NCI-H1048 (cell line): ENCODE measurements at places on chromosomes 3 and 15.

DNA sequence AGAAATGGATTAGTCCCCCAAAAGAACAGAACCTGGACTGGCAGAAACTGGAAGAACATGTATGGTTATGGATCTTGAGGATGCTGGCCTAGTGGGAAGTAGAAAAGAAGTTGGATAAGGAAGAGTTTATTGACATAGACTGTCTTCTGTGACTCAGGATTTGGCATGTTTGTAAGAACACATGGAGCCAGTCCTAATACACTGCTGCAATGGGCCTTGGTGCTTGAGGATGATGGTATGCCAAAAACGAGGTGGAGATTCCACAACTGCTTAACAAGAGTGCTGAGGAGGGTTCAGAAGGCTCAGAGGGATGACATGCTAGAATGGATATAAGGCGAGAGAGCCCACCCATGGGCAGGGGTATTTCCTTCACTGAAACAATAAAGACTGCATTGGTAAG lies 22.4 kb downstream of the LZTFL1 start:
- DNase-seq, result no peak

- DNase-seq, result no peak
These were observed 268.2 kb downstream of the CACNA2D3 start for GRCh38 chr3:54390582-54390981.

- DNase-seq, result no peak
These were observed 18.3 kb upstream of the FAM240A start for GRCh38 chr3:46593979-46594378.

DNA sequence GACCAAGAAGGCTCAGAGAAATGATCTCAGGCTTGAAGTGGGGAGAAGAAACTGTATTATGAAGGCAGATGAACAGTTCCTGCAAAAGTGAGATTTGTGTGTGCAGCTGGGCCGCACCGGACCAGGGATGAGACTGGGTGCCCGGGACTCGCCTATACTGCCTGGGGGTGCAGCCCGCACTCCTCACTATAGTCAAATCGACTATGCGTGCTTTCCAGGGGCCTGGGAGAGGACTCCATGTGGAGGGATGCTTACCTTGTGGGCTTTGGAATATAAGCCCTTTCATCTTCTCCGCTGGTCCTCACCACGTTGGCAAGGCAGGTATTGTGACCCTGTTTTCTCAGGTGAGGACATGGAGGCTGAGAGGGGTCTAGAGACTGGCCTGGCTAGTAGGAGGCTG lies 32.9 kb upstream of the APOD start:
- no peak for DNase-seq

GRCh38 chr3:47782446-47783308 lies 984 bp upstream of the SMARCC1 start:
- no peak for DNase-seq

- no peak for DNase-seq
These were observed 163.1 kb downstream of the MYRIP start for GRCh38 chr3:39972508-39972907.

GRCh38 chr3:4395448-4395847 lies 71.6 kb downstream of the SUMF1 start:
- DNase-seq, result no peak

DNA sequence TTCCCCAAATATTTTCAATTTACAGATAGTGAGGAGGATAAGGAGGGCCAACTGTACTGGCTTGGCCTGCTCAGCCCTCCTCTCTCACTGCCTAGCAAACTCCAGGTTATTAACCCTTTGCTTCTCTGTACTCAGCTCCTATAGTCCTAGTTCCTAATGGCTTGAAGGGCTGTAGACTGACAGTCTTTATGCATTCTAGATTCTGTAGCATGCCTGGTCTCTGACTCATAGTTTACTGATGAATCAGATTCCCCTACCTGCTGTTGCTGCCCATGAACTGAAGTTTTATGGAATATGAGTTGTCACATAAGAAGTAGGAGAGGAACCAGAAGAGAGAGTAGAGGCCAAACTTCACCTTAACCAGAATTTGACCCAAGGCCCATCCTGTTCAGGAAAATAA lies 27.1 kb upstream of the MAP3K13 start:
- DNase-seq, result no peak

DNA sequence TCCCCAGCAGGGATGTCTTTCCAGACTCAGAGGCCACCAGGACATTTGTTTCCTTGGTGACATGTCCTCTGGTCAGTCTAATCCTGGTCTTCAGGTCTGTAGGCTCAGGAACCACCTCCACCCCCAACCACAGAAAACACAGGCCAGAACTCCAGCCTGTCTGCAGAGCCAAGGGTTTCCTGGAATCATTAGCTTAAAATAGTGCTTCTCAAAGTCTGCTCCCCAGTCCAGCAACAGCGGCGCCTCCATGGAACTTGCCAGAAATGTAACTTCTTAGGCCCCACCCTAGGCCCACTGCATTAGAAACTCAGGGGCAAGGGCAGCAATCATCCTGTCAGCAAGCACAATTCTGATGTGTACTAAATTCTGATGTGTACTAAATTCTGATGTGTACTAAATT lies 20.0 kb downstream of the SLC28A1 start:
- DNase-seq, result no peak

DNA sequence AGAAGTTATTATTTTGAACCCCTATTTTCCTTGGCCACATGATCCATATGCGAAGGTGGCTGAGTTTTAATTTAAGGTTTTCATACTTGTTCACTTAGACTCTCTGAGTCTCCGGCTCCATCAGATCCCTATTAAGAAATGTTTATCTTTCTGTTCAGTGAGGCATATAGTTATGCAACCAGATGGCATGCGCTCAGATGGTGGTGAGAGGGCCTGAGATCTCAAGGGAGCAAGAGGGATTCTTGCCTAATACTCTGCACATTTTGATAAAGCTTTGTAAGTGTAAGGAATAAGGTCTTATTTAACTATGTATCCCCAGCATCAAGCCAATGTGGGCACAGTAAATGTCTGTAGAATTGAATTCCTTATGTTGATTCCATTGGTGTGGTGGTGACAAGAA lies 78.9 kb upstream of the DPH6 start:
- no peak for DNase-seq

DNA sequence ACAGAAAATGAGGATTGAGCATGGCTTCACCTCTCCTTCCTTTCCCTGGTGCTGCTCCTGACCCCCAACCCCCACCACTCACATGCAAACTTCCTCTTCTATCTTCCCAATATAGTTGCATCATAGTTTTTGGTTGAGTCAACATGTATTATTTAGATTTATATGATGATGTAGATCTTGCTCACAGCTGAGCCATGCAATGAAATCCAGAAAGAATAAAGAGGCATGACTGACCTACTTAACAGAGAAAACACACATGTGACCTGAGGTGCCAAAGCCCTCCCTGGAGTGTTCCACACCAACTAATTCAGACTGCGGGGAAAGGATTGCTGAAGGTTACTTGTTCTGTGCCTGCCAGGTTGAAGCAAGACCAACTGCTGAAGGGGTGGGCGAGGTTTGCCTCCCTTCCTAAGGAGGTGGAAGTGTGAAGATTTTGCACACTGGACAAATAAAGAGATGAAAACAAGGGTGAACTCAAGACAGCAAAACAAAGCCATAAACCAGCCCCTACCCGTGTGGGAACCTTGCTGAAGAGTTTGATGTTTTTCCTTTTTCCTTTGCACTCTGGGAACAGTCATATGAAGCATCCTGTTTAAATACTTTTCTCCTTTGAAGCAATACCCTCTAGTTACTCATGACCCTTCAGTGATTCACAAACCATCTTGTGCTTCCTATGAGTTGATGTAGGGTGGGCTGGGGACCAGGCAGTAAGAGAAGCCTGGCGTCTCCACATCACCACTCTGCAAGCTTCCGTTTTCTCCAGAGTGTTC lies 155.2 kb upstream of the UBE2E1 start:
- no peak for DNase-seq

GRCh38 chr3:81743096-81744025 lies 18.1 kb downstream of the GBE1 start:
- no peak for DNase-seq

- no peak for DNase-seq
These were observed 3.2 kb upstream of the CNOT10 start for GRCh38 chr3:32681811-32682210.

DNA sequence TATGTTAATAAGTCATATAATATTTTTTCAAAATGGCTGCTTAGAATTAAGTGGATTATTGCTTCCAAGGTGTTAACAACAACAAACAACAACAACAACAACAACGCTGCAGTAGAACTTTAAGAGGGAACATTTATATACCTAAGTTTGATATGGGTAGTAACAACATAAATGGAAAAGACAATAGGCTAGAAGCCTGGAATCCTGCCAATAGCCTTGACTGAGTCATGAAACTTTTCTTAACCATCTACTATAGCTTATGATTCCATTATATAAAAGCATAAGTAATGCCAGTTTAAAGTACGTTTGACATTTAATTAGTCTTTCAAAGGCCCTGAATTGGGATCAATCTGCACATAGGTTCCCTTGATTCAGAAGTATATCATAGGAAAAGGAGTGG lies 31.2 kb downstream of the SATB1 start:
- no peak for DNase-seq

DNA sequence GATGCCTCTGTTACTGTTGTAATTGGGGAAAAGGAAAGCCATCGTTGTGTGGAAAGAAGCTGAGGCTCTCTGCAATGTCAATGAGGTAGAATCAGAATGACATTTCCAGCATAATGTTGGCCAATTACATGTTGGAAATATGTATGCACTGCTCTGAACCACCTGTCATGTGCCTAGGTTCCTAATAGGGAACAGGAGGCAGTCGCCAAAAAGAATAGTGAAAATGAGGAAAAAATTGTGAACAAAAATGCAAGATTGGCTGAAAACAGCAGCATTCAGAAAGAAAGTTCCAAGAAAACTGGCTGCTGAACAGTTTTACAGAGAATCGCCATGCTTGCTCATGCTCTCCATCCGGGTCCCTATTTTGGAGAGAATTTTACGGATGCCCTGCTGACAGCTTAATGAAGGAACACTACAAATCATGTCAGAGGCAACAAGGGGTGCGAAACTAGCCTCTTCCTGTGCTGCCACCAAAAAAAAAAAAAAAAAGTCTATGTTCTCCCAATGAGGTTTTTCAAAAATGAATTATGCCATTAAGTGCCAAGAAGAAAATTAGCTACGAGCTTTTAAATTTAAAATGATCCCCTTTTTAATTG lies 305.9 kb upstream of the ARRDC4 start:
- DNase-seq, result no peak

GRCh38 chr3:5899014-5899761 lies 711.7 kb downstream of the EDEM1 start:
- DNase-seq, result no peak

DNA sequence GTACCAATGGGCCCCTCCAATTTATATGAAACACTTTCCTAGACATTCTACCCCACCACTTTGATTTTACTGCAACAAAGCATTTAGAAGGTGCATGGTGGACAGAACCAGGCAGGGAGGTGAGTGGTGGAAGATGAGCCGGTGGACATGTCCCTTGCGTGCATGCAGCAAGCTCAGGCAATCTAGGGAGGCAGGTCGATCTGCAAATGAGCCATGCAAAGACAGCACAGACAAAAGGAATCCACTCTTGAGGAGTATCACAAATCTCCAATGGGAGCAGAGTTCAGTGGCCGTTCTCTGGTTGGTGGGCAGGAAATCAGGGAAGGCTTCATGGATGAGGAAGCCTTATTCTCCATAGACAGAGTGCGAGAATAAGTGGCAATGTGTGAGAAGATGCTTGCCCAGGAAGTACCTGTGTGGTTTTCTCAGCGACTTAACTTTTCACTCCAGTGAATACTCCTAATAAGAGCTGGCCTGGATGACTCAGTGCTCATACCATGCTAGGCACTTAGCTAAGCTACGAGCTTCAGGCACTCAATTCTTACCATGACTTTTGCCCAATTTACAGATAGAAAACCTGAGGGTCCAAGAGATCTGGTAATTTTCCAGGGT lies 152.5 kb downstream of the FOXP1 start:
- no peak for DNase-seq

DNA sequence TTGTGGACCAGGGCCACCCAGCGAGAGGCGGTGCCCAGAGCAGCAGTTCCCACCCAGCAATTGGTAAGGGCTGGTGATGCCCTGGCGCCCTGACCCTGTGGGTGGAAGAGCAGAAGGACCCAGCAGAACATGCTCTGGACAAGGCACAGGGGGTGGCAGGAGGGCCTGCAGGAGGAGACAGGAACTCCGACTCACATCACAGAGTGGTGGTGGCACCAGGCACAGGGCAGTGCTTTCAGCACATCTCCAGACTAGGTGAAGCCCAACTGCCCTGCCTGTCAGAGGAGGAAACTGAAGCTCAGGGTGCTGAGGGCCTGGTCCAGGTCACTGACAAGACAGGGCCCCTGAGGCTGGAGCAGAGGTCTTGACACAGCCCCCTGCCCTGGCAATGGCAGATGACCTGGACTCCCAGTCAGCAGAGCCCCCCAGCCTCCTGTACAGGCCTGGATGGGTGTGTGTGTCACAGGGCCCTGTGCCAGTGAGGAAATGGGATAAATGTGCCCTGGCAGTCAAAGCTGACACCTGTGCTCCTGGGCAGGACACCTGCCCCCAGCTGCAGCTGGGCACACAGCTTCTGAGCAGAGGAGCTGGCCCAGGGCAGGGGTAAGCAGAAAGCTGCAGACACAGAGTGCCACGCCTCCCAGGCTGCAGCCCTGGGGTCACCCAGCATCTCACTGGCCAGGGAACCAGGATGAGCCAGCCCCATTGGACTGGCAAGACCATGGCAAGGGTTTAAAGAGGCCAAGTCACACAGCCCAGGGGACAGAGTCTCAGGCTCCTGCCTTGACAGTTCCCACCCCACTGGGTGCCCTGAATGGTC lies 11.4 kb downstream of the KLF15 start:
- DNase-seq, result no peak

- no peak for DNase-seq
These were observed 59.5 kb upstream of the TRPC1 start for GRCh38 chr3:142664311-142664710.

- no peak for DNase-seq
These were observed 68.7 kb upstream of the NMNAT3 start for GRCh38 chr3:139746481-139746880.

- DNase-seq, result no peak
These were observed 127.1 kb upstream of the FHIT start for GRCh38 chr3:61378311-61378710.
